ENCODE measurements at places on chromosomes 16 and 17.

DNA sequence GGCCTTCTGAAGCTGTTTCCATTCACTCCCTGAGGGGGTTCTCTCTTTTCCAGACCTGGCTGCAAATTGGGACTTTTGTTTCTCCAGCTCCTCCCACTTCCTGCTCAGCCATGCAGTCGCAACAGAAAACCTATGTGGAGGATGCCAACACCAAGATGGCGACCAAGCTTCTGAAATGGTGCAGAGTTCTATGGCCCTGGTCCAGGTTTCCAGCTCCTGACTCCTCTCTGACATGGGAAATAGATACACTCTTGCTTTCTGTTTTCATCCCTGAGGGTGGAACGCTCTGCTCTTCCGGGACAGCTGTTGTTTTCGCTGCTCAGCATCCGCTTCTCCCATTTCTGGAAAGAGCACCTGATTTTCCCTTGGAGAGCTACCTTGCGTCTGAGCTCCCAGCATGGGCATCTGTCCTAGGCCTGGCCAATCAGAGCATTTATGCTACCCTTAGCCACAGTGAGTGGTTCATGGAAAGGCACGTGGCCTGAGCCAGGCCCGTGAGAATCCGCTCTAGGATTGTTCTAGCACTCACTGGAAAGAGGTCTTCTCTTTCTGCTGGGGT is 8.1 kb downstream of the GPRC5B start:
- DNase-seq, result no peak

DNA sequence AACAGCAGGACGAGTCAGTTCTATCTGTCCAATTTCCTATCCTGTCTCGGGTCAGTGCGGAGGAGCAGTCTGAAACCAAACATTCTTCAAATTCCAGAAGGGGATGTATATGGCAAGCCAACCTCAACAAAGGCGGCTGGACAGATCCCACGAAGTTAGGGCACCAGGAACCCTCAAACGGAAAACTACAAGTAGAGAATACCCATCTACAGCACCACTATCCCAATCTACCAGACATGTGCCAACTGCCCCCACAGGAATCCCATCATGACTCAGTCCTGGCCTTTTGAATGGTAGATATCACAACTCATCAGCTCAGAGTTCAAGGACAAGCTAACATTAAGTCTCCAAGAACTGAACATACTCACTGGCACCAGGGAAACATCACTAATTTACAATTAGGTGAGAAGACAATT is 2.3 kb downstream of the NAT9 start:
- DNase-seq, result no peak

DNA sequence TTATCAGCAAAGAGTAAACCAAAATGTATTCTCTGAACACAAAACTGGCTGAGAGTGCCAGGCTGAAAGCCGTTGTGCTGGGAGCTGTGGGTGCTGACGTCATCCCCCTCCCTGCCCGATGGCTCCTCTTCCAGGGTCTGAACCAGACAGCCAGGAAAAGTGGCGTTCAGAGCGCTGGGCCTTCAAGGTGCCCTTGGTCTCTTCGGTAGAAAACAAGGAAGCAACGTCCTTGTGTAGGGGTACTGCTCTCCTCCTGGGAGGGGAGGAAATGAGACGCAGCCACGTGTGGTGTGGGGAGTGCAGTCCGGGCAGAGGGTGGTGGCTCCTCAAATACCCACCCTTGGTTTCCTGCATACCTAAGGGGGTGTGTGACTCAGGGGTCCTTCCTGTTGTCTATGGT is 394.7 kb downstream of the SEC14L1 start:
- no peak for DNase-seq

DNA sequence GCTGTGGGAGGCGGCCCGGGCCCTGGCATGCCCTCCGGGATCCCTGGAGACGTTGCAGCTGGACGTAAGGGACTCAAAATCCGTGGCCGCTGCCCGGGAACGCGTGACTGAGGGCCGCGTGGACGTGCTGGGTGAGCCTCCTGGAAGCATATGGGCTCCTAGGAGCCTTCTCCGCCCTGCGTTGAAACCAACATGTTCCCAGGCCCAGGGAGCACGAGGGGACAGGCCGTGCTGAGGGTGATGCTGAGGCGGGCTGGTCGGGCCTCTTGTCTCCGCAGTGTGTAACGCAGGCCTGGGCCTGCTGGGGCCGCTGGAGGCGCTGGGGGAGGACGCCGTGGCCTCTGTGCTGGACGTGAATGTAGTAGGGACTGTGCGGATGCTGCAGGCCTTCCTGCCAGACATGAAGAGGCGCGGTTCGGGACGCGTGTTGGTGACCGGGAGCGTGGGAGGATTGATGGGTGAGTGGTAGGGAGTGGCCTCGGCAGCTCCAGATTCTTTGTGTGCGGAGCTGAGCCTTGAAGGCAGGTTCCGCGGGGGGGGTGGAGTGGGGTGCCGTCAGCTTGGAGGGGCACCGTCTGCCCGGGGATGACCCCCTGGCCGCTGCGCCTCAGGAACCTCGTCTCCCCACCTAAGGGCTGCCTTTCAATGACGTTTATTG is 567 bp downstream of the HSD17B1 start:
- DNase-seq, result no peak

GRCh38 chr17:2954898-2955445 is 108.4 kb downstream of the OR1D5 start:
- peak; percentile 23 for DNase-seq

GRCh38 chr17:8788998-8789397 is 10.2 kb downstream of the MFSD6L start:
- no peak for DNase-seq

GRCh38 chr16:85479972-85480726 is 133.0 kb upstream of the GSE1 start:
- DNase-seq, result no peak

- DNase-seq, result no peak
Observed at GRCh38 chr17:79840269-79840988, 1.2 kb upstream of the CBX4 start.

- DNase-seq, result peak; percentile 39
Observed at GRCh38 chr17:35218915-35219314, 24.0 kb upstream of the SLFN5 start.

DNA sequence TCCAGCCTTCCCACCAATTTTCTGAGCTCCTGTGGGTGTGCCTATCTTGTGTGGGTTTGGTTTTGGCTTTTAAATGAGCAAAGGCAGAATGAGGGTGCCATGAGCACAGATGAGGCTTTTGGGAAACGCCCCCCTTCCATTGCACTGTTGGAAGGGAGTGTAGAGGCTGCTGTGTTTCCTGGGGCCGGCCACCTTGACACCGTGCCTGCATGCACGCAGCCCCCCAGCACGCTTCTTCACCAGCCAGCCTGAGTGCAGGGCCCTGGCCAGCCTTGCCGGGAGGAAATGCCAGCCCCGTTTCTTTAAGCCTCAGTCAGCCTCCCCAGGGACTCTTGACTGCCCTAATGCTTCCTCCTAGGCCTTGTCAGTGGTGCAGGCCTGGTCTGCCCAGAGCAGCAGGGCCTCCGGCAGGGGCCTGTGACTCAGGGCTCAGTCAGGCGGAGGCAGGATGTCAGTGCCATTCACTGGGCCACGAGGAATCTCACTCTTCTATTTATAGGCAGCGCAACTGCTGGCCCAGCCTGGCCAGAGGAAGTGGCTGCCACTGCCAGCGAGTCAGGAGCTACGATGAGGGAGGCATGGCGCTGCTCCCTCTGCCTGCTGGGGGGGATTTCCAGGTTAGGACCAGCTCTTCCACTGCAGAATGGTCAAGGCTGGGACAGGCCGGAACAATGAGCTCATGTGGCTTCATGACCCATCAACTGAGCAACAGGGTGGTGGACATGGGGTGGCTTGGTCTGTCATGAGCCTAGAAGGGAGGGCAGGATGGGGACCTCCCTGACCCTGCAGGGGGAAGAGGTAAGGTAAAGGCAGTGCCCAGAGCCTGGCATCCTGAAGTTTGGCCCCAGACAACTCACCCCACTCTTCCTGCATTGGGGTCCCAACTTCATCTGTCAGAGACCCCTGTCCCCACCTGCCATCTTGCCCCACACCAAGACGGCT is 205.2 kb downstream of the RAB11FIP4 start:
- DNase-seq, result peak; percentile 2

GRCh38 chr17:1471911-1472821 is 16.1 kb upstream of the CRK start:
- DNase-seq, result no peak

DNA sequence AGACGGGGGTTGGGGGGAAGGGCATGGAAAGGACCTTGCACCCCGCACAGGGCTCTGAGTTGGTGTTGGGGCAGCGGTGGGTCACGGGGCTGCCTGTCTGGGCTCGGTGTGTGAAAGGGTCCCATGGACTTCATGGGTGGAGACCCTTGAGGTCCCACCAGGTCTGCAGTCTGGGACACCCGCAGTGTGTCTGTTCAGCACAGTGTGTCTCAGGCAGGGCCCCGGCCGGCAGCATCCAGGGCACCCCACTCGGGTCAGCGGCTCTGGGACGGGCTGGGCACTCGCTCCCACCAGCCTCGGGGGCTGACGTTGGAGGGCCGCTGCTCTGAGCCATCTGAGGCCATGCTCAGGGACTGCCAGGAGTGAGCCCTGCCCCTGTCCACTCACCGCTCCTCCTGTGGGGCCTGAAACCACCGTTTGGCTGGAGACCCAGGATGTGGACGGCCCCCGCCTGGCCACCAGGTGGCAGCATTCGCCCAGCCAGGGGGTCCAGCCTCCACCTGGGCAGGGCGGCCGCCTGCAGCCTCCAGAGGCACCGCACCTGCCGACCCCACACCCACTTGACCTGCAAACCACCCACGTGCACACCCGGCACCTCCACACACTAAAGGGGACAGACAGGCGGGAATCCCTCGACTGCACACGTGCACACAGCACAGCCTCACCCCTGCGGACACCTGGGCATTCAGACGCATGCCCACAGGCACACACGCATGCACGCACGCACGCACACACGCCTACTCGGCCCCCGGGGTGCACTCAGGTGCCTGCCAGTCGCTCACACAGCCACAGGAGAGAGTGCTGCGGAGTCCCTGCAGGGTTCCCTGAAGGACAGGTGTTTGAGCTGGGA is 10.1 kb upstream of the ZFPM1 start:
- DNase-seq, result peak; percentile 79

DNA sequence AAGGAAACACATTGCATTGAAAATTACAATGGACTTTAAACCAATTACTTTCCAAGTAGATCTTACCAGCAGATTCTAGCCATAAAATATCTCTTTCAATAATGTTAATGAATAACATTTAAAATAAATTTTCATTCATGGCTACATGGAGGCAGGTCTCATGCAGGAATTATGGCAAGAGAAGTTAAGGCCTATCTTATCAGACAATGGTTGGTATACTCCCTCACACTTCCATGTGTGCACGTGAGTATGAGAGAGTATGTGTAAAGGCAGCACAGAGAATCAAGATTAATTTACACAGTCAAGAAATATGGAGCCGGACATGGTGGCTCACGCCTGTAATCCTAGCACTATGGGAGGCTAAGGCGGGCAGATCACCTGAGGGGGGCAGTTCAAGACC is 76.5 kb downstream of the HELZ start:
- no peak for DNase-seq

DNA sequence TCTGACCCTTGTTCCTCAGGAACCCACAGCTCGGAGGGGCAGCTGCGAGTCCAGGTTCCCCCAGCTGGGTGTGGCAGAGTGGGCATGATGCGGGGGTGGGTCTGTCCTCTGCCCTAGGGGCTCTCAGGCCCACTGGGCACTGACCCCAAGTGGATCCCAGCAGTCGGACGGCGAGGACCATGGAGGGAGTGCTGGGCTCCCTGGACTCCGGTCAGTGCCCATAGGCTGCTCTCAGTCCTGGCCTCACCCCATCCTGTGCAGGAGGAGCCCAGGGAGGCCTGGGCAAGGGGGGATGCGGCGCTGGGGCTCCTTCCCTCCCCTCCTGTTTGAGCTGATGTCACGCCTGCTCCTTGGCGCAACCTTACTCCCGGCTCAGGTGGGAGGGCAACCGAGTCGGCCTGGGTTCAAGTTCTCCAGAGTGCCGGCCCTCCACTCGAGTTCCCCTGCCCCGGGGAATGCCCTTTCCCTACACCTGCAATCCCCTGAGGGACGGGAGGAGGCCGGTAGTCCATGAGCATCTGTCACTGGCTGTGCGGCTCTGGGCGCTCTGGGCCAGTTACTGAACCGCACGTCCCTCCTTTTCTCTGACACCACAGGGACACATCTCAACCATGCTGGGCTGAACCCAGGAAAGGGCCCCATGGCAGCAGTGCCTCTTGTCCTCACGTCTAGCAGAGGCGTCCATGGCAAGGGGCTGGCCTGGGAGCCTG is 52.6 kb upstream of the ACSF3 start:
- no peak for DNase-seq

DNA sequence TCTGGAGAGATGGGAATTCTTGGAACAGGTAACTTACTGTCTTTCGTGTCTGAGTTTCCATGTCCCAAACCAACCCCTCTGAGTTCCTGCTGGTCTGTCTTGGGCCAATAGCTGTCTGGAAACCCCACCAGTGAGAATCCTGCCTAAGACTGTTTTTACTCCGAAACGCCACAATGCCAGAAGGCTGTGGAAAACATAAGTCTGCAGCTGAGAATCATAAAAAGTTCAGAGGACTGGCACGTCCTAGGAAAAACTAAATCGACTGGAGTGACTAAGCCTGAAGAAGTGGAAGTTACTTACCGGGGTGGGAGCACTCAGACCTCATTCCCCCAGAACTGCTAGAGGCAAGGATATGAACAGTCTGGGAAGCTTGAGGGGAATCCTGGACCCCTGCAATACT is 13.3 kb downstream of the LRRC75A start:
- DNase-seq, result no peak

- DNase-seq, result no peak
Observed at GRCh38 chr16:73171380-73171779, 123.5 kb upstream of the ZFHX3 start.

DNA sequence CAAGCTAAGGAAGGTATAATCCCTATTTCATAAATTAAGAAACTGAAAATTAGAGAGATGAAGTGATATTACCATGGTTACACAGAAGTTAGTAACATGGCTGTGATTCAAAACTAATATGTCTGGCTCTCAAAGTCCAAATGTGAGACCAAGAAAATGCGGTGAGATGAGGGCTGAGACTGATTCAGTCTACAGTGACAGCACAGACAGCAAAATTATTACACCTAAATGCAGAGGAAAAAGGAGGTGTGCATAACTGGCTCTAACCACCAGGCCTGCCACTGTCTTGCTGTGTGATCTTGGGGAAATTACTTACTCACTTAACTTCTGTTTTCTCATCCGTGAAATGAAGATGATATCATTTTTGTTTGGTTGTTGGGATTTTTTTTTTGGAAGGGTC is 270.0 kb upstream of the SOX9 start:
- no peak for DNase-seq

DNA sequence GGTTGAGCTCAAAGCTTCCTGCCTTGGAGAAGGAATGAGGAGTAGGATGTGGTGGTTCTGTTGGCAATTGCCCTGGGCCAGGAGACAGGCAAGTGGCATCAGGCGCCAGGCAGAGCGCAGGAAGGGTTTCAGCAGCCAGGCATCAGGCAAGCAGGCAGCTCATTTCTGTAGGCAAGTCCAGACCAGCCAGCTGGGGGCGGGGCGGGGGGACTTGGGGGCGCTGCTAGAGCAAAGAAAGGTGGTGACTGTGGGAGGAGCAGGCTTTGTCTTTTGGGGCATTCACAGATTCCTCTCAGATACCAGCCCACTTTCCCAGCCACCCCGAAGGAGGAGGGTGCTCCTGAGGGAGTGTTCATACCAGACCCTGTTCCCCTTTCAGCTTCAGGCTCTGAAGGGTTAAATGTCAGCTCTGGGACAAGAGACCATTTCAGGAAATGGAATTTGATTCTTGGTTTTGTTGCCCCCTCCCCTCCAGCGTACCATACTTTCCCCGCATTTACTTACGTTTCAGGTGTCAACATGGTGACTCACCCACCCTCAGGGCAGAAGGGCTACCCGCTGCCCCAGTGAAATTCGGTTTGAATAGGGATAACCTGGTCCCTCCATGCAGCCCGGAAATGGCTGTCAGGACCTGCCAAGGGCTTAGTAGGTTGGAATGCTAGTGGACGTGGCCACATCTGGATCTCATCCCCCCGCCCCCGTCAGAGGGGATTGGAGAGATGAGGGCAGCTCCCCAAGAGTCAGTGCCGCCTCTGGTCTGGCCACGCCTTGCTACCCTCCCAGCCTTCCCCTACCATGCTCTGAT is 13.2 kb downstream of the NGFR start:
- DNase-seq, result no peak

Data from CD4-positive, alpha-beta T cell treated with Interleukin-17A for 1 hour (primary cell).